ENCODE measurements at places on chromosomes 2 and 18.

DNA sequence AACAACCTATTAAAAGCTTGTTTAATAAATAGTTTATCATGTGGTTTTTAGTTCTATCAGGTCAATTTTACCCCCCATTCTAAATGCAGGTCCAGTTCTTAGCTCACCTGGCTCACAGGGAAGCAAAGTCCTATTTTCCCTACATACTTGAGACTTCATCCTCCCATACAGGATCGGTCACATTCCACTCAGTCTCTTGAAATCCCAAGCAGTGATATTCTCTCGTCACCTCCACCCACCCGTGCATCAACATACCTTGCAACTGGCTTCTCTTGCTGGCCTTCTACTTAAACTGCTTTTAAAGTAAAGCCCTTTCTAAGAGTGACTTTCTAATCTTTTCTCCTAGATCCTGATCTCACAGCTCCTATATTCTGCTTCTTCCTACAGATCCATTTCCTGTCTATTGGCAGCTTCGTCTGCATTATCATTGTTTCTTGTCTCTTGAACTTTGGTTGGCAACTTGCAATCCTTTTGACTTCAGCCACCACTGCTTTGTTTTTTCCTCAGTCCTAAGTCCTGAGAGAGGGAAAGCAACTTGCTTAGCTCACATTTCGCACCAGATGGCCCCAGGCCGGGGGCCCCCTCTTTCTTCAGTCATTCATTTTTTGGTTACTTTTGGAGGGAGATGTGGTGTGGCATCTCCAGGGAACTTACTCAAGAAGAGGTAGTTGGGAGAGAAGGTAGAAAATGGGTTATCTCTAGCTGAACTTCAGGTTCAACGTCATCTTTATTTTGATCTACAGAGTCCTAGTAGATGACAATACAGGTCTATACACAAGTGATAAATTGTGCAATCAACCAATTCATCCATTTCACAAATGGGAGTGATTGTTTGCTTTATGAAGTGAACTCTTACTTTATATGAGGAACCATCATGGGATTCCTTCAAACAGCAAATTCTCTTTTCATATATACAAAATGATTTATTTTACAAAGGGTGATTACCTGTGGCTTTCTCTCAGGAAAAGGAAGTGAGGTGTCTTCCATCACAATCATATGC is 23.9 kb upstream of the NCOA1 start:
- DNase-seq = no peak

- no peak for DNase-seq
Measured at GRCh38 chr2:129712676-129712985, 266.8 kb upstream of the RAB6C start.

GRCh38 chr2:202910698-202911097 is 775 bp downstream of the WDR12 start:
- DNase-seq = no peak

DNA sequence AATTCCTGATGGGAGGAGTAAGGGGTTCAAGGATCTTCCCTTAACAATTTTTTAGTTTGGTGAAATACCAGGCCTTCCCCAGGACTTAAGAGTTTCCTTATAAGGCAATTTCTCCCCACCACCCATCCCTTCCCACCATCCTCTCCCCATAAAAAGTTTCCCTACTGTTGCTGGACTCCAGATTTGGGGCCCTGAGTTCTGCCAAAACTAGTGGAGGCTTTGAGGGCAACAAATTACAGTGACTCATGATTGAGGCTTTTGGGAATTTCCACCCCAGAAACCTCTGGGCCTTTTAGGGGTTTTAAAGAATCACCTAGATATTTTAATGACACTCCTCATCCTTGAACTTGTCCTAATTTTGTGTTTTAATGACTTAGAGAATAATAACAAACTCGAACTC is 14.3 kb upstream of the EN1 start:
- DNase-seq = no peak

- no peak for DNase-seq
Measured at GRCh38 chr2:8584174-8585066, 97.4 kb upstream of the ID2 start.

- no peak for DNase-seq
Measured at GRCh38 chr2:203681978-203682377, 24.5 kb upstream of the CD28 start.

DNA sequence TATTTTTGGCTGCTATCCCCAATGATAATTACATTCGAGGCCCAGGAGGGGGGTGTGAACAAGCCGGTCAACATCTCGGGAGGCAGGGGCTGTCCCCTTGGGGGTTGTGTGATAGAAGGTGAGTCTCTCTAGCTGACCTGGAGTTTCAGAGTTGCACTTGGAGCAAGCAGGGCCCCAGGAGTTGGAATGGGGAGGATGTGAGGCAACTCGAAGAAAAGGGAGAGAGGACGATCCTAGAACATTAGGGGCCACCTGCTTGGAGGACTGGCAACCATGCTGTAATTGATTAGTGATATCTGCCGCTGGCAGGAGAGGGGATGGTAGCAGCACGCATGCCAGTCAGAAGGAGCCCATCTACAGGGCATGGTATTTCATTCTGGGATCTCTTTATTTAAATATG is 122.6 kb downstream of the CTIF start:
- DNase-seq = no peak
